ENCODE measurements at places on chromosomes 5 and 9.

DNA sequence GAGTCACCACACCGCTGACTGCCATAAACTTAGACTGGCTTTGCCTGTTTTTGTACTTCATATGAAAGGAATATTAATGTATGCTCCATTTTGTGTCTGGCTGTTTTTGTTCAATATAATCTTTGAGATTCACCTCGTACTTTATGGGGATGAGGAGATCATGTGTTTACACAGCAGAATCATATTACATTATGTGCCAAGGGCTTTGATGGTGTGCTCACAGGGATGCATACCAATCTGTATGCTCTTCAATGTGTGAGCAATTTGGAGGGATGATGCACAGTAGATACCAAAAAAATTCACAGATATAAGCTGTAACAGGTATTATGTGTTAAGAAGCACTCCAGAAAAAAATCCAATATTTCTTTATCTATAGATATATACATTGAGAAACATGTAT lies 113.7 kb downstream of the GABRB2 start:
- no peak for DNase-seq

DNA sequence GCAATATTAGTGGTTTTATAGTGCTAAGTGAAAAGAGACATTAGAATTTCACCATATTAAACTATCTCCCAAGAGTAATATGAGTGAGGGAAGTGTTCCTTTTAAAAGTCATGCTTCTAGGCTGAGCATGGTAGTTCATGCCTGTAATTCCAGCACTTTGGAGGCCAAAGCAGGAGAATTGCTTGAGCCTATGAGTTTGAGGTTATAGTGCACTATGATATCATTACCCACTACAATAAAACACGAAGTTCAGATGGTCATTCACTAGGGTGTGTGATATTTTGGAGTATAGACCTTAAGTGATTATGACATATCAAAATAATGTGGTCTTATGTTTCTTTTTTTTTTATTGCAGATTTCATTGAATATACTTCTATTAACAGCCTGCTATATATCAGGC lies 6.7 kb downstream of the KIF2A start:
- no peak for DNase-seq

DNA sequence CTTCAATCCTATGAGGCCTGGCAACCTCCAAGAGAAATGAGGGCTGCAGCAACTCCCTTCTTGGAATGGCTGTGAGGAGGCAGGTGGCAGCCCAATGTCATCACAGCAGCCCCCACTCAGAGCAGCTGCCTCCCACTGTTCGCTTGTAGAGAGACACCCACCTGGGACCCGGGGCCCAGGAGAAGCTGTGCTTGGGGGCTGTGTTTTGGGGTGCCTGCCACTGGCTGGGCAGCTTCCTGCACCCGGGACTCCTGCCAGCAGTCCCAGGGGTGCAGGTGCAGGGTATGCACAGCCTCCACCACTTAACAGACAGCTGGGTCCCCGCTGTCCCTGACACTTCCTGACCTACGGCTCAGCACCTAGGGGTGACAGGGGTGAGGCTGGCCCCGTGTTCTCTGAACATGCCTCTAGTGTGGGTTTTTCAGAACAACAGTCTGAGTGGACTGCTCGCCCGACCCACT lies 26.2 kb downstream of the NIPAL4 start:
- DNase-seq, result no peak

DNA sequence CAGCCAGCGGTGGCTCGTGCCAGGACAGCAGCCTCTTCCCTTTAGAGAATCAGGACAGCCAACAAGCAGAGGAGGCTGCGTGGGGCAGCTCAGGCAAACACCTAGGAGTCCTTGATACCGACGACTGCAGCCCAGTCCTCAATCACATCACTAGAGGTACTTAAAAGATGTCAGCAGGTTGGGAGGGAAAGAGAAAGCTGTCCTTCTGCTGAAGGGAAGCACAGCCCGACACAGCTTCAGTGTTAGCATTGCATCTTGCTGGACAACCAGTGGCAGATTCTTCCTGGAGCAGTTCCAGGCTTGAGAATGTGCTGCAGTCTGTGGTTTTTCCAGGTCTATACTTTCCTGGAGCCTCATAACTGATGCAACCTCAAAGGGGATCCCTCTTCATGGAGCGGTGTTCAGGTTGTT lies 230.5 kb downstream of the SYK start:
- no peak for DNase-seq

DNA sequence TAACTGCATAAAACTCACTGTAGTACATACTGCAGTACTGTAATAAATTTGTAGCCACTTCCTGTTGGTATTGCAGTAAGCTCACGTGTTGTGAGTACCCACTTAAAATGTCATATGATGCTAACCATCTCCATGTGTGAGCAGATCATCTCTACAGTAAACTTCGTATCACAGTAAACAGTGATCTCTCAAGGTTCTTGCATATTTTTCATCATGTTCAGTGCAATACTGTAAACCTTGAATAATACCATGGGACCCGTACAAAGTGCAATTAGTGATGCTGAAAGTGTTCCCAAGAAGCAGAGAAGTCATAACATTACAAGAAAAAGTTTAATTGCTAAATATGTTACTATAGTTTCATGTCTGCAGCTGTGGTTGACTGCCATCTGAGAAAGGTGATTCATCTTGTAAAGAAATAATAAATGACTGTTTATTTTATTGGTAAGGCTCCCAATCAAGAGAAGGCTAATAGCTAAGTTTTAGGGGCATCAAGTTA lies 253.8 kb upstream of the POU5F2 start:
- DNase-seq, result no peak

- DNase-seq, result no peak
These were observed 17.9 kb downstream of the HSD17B4 start for GRCh38 chr5:119470105-119470763.
